ENCODE measurements at places on chromosomes 3 and 15. TPM values are rescaled to one million over a fixed set of nuclear protein-coding genes. Genes with fewer than 3 reads are reported as not detected.

DNA sequence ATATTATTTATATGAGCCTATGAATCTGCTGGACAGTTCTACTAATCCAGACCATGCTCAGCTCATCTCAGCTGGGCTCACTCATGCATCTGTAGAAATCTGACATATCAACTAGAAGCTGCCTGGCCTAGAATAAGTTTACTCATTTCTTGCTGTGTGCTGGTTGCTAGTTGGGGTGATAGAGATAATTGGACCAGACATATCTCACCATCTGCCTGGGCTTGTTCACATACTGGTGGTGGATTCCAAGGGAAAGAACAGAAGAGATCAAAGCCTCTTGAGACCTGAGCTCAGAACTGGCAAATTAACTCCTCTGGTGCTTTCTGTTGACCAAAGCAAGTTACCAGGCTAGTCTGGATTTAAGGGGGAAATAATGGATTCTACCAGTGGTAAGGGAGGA, 109.1 kb downstream of the NSUN3 start:
- H3K27ac ChIP-seq, result no peak overlapping the region
- no peak for DNase-seq
- no peak overlapping the region for H3K4me3 ChIP-seq
- H3K4me1 ChIP-seq, result peaks cover 3% of the 10 kb centered on the region
- H3K27me3 ChIP-seq, result no peaks in the 10 kb centered on the region
- H3K36me3 ChIP-seq, result no peaks in the 10 kb centered on the region

DNA sequence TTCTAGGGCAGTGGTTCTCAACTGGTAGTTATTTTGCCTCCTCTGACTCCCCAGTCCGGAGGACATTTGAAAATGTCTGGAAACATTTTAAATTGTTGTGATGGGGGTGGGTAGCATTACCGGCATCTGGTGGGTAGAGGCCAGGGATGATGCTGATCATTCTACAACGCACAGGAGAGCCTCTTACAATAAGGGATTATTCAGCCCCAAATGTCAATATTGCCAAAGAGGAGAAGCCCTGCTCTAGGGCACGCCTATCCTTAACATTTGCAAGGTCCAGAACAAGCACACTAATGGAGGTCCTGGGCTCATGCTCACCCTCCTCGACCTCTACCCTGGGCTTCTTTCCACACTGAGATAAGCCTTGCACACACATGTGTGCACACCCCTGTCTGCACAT, 106.4 kb downstream of the MINAR1 start:
- H3K4me1 ChIP-seq, result no peaks in the 10 kb centered on the region
- DNase-seq, result no peak
- H3K27ac ChIP-seq, result no peak overlapping the region
- no peak overlapping the region for H3K4me3 ChIP-seq
- no peaks in the 10 kb centered on the region for H3K36me3 ChIP-seq

- no peaks in the 10 kb centered on the region for H3K27me3 ChIP-seq
- H3K4me3 ChIP-seq, result no peak overlapping the region
- H3K36me3 ChIP-seq, result no peaks in the 10 kb centered on the region
These were observed 33.5 kb downstream of the EBLN2 start for GRCh38 chr3:73094951-73095350.

Gene DAPK2
- total RNA-seq, result 30.8 TPM

DNA sequence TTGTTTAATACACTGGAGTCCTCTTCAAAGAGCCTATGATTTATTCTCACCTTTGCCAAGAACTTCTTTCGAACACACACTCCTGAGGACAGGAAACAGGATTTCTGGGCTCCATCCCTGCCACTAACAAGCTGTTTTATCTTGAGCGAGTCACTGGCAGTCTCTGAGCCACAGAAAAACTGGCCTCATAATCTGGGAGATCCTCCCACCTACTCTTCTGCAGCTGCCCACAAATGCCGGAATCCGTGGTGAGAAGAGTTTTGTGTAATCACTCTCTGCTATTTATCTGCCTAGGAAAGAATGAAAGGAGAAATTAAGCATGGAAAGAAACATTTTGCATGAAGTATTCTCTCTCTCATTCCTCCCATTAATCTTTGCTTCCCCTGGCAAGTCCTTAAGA, 172.0 kb upstream of the TRIM42 start:
- no peaks in the 10 kb centered on the region for H3K36me3 ChIP-seq
- no peak overlapping the region for H3K27ac ChIP-seq
- no peaks in the 10 kb centered on the region for H3K27me3 ChIP-seq

DNA sequence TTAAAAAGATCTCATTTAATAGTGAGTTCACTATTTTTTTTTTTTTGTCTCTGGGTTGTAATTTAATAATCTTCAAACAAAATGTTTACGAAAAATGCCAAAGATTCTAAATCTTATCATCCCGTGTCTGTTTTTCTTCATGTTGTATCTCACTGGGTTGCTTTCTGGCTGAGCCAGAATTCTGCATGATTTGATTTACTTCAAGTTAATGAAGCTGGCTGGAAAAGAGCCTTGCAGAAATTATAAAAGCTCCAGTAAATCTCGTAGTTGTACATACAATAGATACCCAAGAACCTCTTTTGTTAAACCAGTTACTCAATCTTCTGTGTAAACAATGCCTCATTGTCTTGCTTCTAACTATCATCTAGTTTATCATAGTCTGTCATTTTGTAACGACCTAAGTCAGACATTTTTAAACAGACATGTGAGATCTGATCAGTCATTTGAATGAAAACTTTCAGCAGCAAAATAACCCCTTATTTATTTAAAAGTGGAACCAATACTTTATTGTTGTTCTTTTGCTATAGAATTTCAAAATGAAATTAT, 249.0 kb downstream of the MCTP2 start:
- DNase-seq, result no peak
- no peak overlapping the region for H3K27ac ChIP-seq
- no peak overlapping the region for H3K4me3 ChIP-seq
- H3K4me1 ChIP-seq, result no peaks in the 10 kb centered on the region
- no peaks in the 10 kb centered on the region for H3K36me3 ChIP-seq
- H3K27me3 ChIP-seq, result no peaks in the 10 kb centered on the region

Gene P2RY1
- total RNA-seq, result 17.8 TPM

Gene SLC9C1
- total RNA-seq, result not detected

Gene TTLL13
- not detected for total RNA-seq

DNA sequence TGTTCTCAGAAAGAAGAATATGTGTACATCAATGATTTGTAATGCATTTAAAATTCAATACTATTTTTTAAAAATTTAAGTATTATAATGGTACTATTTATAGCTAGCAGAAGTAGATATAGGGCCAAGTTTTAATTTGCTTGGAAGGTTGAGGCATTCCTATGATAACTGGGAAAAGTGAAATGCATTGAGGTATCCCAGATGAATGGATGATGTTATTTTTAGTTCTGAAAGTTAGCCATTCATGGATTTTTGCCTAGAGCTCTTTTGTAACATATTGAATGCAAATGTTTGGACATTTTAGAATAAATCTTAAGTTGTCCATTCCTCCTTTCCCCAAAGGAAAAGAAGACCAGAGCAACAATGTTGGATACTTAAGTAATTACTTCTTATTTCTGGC, 47.6 kb downstream of the GAP43 start:
- no peaks in the 10 kb centered on the region for H3K4me1 ChIP-seq
- H3K27ac ChIP-seq, result no peak overlapping the region
- no peaks in the 10 kb centered on the region for H3K27me3 ChIP-seq
- no peak overlapping the region for H3K4me3 ChIP-seq

Gene ACKR2
- 6.6 TPM for total RNA-seq

Gene CFAP91
- total RNA-seq, result 9.5 TPM

Gene MAGEF1
- 18.5 TPM for total RNA-seq

DNA sequence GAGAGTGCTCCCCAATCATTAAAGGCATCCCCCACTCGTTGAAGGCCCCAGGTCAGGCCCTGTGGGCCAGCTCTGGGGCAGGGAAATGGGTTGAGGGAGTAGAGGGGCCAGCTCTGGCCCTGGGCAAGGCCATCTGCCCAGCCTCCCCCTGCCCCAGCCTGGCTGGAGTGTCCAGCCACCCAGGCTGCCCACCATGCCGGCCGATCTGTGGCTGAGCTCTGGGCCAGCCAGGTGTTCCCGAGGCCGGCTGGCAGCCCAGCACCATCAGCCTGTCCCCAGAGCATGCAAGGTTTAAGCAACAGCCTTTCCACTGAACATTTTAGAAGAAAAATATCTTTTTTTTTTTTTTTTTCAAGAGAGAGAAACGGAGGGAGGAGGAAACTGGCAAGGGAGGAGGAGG, 62.8 kb upstream of the LINGO1 start:
- no peak overlapping the region for H3K4me3 ChIP-seq
- no peak for DNase-seq
- peaks cover 58% of the 10 kb centered on the region for H3K27me3 ChIP-seq
- H3K27ac ChIP-seq, result no peak overlapping the region

Gene TEX55
- total RNA-seq, result not detected

Gene GHRL
- not detected for total RNA-seq

GRCh38 chr3:188092648-188093047, 61.3 kb upstream of the LPP start:
- no peak for DNase-seq
- H3K27me3 ChIP-seq, result no peaks in the 10 kb centered on the region
- no peaks in the 10 kb centered on the region for H3K36me3 ChIP-seq
- no peak overlapping the region for H3K4me3 ChIP-seq
- peaks cover 14% of the 10 kb centered on the region for H3K4me1 ChIP-seq

GRCh38 chr3:36524560-36524959, 144.3 kb downstream of the STAC start:
- no peaks in the 10 kb centered on the region for H3K27me3 ChIP-seq
- DNase-seq, result no peak
- H3K27ac ChIP-seq, result no peak overlapping the region
- H3K36me3 ChIP-seq, result no peaks in the 10 kb centered on the region
- H3K4me1 ChIP-seq, result no peaks in the 10 kb centered on the region
- H3K4me3 ChIP-seq, result no peak overlapping the region

DNA sequence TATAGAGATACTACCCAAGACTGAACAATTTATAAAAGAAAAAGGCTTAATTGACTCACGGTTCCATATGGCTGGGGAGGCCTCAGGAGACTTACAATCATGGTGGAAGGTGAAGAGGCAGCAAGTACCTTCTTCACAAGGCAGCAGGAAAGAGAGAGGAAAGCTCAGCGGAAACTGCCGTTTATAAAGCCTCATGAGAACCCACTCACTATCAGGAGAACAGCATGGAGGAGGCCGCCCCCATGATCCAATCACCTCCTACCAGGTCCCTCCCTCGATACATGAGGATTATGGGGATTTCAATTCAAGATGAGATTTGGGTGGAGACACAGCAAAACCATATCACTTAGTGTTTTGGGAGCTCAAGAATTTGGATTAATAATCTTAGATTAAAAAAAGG, 240.2 kb downstream of the UACA start:
- H3K27ac ChIP-seq, result no peak overlapping the region
- H3K4me1 ChIP-seq, result peaks cover 14% of the 10 kb centered on the region
- no peak overlapping the region for H3K4me3 ChIP-seq
- no peaks in the 10 kb centered on the region for H3K27me3 ChIP-seq
- no peaks in the 10 kb centered on the region for H3K36me3 ChIP-seq

DNA sequence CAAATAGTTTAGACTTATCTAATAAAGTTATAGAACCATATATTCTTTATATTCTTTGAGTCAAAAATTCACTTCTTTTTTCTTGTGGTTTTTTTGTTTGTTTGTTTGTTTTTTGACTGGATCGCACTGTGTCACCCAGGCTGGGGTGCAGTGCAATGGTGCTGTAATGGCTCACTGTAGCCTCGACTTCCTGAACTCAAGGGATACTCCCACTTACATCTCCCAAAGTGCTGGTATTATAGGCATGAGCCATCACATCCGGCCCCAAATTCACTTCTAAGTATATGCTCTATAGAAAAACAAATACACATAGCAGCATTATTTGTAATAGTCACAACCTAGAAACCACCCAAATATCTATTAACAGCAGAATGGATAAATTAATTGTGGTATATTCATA, 13.7 kb upstream of the SLTM start:
- H3K27me3 ChIP-seq, result no peaks in the 10 kb centered on the region
- no peak for DNase-seq
- no peak overlapping the region for H3K27ac ChIP-seq
- peaks cover 16% of the 10 kb centered on the region for H3K4me1 ChIP-seq
- no peak overlapping the region for H3K4me3 ChIP-seq

Gene FRMD5
- total RNA-seq, result 0.72 TPM

DNA sequence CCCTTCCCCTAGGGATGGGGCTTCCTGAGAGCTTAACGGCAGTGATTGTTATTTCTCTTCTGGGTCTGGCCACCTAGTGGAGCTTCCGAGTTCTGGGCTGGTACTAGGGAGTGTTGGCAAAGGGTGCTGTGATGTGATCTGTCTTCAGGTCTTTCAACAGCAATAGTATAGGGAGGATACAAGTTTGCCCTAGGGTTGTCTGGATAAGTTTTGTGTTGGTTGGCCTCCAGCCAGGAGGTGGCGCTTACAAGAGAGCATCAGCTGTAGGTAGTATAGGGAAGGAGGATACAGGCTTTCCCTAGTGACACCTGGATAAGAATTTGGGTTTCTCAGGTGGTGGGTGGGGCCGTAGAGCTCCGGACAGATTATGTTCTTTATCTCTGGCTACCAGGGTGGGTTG, 19.2 kb upstream of the CPOX start:
- H3K4me3 ChIP-seq, result no peak overlapping the region
- H3K36me3 ChIP-seq, result no peaks in the 10 kb centered on the region
- no peaks in the 10 kb centered on the region for H3K27me3 ChIP-seq
- H3K4me1 ChIP-seq, result peaks cover 9% of the 10 kb centered on the region
- peak overlapping the region; percentile 45 for H3K27ac ChIP-seq
- DNase-seq, result peak; percentile 75

Gene CPN2
- total RNA-seq, result not detected

Gene PLSCR5
- total RNA-seq, result not detected

- H3K36me3 ChIP-seq, result no peaks in the 10 kb centered on the region
- H3K4me3 ChIP-seq, result no peak overlapping the region
- H3K4me1 ChIP-seq, result no peaks in the 10 kb centered on the region
- no peaks in the 10 kb centered on the region for H3K27me3 ChIP-seq
These were observed 280.0 kb upstream of the TRIM42 start for GRCh38 chr3:140397847-140398246.

DNA sequence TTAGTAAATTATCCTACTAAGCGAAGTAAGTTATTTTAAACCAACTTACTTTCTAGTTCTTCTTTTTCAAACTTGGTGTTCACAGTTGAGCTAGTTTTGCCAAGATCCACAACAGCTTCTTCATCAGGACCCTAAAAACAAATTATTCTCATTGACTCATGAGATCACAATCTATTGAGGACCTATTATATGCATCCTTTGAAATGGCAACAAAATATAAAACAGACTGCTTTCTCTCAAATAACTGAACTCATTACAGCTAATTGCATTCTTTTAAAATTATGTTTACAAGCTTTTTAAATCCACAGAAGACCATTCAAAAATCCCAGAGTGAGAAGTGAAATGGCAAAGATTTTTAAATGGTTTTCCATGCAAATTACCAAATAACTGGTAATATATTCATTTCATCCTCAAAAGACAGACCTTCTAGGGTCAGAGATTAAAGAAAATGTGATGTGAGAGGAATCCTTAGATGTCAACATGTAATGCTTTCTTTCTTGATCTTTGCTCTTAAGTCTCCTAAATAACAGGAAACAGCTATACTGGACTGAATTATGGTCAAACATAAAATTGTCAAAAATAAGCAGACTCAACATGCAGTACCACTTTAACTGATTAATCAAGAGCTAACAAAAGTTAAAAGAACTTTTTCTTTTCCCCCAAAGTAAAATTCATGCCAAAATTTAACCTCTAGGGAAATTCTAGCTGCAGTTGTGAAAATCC, 31.7 kb downstream of the SLC4A7 start:
- H3K36me3 ChIP-seq, result no peaks in the 10 kb centered on the region
- no peaks in the 10 kb centered on the region for H3K27me3 ChIP-seq
- no peak overlapping the region for H3K27ac ChIP-seq
- peaks cover 5% of the 10 kb centered on the region for H3K4me1 ChIP-seq
- DNase-seq, result no peak

GRCh38 chr15:85128621-85129020, 147.0 kb downstream of the PDE8A start:
- H3K4me1 ChIP-seq, result no peaks in the 10 kb centered on the region
- H3K27me3 ChIP-seq, result no peaks in the 10 kb centered on the region
- no peak for DNase-seq
- H3K36me3 ChIP-seq, result peaks cover 64% of the 10 kb centered on the region
- H3K4me3 ChIP-seq, result no peak overlapping the region
- no peak overlapping the region for H3K27ac ChIP-seq

Data from suprapubic skin (tissue), 4 donors.